ENCODE measurements at places on chromosomes 6 and 20.

DNA sequence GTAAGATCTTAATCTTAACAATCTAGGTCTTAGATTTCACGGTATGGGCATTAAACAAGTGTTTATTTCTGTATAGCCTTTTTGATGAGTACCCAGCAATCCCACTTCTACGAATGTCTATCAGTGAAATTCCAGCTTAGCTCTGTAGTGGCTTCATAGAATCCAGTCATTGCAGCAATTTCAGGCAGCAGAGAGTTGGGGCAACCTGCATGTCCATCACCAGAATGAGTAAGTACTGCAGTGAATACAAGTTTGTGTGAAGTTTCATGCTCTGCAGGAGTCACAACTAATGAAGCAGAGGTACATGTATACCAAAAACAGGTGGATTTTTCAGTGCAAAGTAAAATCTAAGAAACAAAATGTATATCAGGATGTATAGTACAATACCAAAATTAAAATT, 151.7 kb downstream of the OR2B2 start:
- no peak for DNase-seq

GRCh38 chr6:25257686-25258348, 21.4 kb upstream of the CARMIL1 start:
- no peak for DNase-seq

- DNase-seq: no peak
Observed at GRCh38 chr6:158717341-158718330, 67.8 kb downstream of the SYTL3 start.

- DNase-seq: no peak
Observed at GRCh38 chr6:141359953-141360352, 772.8 kb upstream of the GJE1 start.

- DNase-seq: no peak
Observed at GRCh38 chr20:58256842-58257241, 28.4 kb upstream of the ANKRD60 start.
